ENCODE measurements at places on chromosomes 2 and 18.

DNA sequence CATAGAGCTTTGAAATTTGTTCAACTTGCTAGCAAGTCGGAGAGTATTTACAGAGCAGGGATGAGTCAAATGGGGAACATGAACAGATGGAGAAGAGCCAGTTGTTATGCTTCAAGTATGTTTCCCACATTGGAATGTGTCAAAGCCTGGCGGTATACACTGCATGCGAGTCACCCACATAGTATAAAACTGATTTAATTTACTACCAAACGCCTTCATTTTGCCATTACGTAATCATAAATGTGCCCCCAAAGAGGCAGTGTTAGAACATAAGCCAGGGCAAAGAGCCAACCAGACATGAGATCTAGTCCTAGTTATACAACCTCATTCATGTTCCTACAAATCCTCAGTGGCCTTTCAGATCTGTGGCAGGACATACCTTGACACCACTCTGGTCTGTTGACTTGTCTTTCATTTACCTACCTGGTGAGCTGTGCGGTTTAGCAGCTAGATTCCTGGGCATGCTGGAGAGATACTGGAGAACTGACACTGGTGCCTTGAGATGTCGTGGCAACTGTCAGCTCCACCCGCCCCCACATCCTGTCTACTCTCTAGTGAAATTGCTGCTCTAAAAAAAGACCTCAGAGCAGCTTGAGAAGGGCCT is 21.7 kb upstream of the NRP2 start:
- DNase-seq, result no peak

DNA sequence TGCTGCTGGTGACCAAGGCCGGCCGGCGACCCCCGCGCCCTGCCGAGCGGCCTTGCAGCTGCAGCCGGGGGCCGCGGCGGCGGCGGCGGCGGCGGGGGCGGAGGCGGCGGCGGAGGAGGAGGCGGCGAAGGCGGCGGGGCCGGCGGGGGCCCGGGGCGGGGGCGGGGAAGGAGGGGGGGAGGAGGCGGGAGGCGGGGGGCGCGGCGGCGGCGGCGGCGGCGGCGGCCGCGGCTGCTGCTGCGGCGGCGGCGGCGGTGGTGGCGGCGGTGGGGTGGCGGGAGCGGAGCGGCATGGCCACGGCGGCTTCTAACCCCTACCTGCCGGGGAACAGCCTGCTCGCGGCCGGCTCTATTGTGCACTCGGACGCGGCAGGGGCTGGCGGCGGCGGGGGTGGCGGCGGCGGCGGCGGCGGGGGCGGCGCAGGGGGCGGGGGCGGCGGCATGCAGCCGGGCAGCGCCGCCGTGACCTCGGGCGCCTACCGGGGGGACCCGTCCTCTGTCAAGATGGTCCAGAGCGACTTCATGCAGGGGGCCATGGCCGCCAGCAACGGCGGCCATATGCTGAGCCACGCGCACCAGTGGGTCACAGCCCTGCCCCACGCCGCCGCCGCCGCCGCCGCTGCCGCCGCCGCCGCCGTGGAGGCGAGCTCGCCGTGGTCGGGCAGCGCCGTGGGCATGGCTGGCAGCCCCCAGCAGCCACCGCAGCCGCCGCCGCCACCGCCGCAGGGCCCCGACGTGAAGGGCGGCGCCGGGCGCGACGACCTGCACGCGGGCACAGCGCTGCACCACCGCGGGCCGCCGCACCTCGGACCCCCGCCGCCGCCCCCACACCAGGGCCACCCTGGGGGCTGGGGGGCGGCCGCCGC is 1.5 kb downstream of the POU3F3 start:
- DNase-seq, result no peak

- DNase-seq, result no peak
Observed at GRCh38 chr2:15751477-15751876, 159.8 kb downstream of the DDX1 start.

DNA sequence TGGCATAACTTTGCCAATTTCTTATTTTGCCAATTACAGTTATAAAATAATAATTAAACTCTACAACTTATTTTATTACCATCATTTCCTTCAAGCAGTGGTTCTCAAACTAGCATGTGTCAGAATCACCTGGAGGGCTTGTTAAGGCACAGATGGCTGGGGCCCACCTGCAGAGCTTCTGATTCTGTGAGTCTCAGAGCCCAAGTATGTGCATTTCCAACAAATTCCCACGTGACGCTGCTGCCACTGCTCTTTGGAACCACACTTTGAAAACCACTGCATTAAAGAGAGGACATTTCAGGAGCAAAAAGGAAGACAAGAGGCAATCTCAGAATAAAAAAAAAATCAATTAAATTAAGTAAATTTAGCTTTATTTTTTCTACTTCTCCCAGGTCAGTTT is 94.0 kb upstream of the HNRNPA3 start:
- DNase-seq, result no peak

GRCh38 chr18:37445368-37445767 is 120.2 kb downstream of the CELF4 start:
- no peak for DNase-seq

GRCh38 chr2:232228971-232229894 is 149.3 kb upstream of the ALPP start:
- no peak for DNase-seq

- DNase-seq, result no peak
Observed at GRCh38 chr2:175441181-175441761, 259.8 kb upstream of the ATP5MC3 start.

DNA sequence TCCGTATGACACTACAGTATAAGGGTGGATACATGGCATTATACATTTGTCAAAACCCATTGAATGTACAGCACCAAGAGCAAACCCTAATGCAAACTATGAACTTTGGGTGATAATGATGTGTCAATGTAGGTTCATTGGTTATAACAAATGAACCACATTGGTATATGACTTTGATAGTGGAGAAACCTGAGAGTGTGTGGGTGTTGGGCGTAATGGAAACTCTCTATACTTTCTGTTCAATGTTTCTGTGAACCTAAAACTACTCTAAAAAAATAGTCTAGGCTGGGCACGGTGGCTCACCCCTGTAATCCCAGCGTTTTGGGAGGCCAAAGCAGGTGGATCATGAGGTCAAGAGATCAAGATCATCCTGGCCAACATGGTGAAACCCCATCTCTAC is 6.5 kb upstream of the ACTG2 start:
- peak; percentile 38 for DNase-seq

DNA sequence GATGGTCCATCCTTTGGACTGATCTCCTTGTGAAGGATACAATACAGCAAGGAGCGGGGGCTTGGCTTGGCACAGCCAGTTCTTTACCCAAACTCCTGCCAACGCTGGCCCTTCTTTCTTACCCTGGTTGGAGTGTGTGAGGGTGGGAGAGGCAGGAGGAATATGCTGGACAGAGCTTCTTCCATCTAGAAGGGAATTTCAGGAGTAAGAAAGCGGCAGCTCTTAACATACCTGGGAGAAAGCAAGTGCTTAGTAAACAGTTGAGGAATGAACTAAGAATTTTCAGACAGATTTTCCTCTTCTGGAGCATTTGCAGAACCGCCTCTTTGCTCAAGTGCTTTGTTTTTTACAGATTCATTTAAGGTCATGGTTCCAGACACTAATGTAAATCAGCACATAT is 72.8 kb downstream of the NEDD4L start:
- no peak for DNase-seq

- DNase-seq, result no peak
Observed at GRCh38 chr18:79872527-79873444, 75.0 kb downstream of the KCNG2 start.

DNA sequence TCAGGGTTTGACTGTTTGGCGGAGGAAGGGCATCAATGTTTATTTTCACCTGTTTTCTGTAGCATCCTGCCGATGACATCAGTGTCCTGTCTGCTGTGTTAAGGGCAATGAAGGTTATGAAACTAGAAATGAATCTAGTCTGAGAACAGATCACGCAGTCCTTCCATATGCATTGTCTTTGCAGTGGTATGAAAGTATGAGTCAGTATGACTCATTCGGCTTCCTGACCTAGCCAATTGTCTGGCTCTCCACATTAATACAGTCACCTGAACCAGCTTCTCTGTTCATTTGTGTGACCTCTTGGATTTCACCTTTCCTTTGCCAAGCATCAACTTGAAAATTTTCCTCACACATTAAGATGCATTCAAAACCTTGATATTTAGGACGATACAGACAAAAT is 353.8 kb downstream of the RND3 start:
- no peak for DNase-seq

DNA sequence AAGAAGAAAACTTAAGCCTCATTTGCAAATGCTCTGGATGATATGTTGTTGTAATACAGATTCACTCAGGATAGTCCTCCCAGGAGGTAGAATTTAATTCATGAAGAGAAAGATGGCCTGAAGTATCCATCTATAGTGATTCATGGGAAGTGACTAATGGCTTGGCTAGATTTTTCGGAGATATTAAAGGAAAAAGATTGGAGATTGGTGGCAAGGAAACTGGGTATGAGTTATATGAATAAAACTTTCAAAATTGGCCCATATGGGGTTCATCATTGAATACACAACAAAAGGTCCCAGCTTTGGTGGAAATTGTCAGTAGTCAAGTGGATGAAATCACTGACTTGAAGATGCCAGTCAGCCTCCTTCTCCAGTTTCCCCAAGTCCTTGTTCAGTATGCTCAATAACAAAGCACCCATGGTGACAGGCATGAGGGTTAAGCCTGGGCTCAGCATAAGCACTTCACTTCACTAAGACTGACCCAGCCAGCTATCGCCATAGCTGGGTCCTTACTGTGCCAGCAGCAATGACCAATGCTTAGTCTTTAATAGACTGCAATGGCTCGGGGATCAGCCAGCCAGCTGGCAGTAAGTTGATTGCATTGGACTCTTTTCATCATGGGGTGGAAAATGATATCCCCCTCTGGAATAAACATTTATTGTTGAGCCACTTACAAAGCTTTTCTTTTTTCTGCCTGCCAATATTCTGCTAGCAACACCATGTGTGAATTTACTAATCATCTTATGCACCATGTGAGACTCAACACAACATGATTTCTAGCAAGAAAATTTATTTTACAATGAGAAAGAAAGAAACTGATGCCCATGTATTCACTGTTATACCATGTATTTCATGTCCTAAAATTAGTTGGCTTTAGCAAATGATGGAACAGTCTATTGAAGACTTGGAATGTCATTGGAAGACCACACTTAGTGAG is 176.6 kb upstream of the TACR1 start:
- no peak for DNase-seq

GRCh38 chr2:179447839-179448447 is 183.3 kb upstream of the SESTD1 start:
- DNase-seq, result no peak

DNA sequence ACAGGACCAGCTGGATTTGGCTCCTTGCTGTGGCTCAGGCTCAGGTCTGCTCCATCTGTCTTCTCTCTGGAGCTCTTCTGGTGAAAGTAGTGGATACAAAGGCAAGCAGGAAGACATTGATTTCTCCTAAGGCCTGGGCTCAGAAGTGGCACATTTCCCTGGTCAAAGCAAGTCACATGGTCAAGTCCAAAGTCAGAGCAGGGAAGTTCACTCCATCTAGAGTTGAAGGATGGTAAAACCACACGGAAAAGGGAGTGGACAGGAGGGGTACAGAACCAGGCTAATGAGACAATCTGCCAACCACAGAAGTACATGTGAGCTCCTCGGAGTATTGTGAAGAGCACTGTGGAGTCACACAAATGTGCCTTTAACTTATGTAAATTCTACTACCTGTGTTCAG is 66.1 kb downstream of the MARCO start:
- no peak for DNase-seq

- DNase-seq, result no peak
Observed at GRCh38 chr2:183227176-183227575, 102.9 kb downstream of the NUP35 start.

DNA sequence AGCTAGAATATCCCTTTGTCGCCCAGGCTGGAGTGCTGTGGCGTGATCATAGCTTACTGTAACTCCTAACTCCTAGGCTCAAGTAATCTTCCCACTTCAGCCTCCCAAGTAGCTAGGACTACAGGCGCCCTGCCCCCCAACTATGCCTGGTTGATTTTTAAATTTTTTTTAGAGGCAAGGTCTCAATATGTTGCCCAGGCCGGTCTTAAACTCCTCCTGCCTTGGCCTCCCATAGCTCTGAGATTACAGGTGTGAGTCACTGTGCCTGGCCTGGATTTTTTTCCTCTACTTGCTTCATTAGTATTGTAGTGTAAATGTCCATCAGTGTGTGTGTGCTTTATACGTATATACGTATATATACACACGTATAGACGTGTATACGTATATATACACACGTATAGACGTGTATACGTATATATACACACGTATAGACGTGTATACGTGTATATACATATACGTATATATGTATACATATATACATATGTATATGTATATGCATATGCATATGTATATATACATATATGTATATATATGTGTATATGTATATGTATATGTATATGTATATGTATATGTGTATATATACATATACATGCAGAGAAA is 124.4 kb downstream of the DIS3L2 start:
- no peak for DNase-seq

- DNase-seq, result no peak
Observed at GRCh38 chr2:212289301-212289700, 249.3 kb downstream of the ERBB4 start.

- no peak for DNase-seq
Observed at GRCh38 chr2:188303363-188304031, 11.8 kb downstream of the GULP1 start.

All from stimulated activated CD4-positive, alpha-beta T cell treated with anti-CD3 and anti-CD28 coated beads, TNF-alpha, amount 100 ng/mL, for 48 hours (primary cell).